ENCODE measurements at places on chromosomes 2 and 18.
A peak's percentile ranks its signal among the peaks of the same experiment; 100 is the strongest.

DNA sequence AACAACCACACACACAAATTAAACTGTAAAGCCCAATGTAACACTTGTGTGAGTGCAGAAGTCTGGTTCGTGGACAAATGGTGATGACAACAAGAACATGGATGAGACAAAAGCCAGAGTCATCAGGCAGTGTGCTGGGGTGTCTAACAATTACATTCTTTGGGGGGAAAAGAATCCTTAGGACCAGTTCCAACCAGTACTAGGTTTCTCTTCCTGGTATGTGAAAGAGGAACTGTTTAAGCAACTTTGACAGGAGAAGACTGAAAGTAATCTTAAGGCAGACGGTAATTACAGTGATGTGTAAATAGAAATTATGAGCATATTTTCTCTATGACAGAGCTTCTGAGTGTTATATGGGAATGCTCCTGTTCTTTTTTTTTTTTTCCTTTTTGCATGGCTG, 133.4 kb downstream of the AFF3 start:
- DNase-seq, result no peak

DNA sequence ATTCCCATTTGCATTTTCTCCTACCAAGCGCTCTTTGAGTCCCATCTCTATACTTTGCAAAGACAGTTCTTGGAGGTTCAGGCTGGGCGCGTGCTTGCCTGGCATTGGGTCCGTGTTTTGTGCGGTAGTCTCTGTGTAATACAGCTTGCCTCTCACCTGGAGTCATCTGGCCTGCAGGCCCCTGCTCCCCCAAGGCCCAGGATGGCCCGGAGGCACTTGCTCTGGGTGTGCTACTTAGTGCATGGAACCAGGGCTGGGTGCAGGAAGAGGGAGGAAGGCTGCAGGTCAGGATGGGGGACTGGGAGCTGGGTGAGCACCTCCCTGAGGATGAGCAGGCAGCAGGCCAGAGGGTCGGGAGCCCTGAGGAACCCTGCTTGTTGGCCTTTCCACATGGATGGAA, 220.9 kb downstream of the LDLRAD4 start:
- DNase-seq, result no peak

DNA sequence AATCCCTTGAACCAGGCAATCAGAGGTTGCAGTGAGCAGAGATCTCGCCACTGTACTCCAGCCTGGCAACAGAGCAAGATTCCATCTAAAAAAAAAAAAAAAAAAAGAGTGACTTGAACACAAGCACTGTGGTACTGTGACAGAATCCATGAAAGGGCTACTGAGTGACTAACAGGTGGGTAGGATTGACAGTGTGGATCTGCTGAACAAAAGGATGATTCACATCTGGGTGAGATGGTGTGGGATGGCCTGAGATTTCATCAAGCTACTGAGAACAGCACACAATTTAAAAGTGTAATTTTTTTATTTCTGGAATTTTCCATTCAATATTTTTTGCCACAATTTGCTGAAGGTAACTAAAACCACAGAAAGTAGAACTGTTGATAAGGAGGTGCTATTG, 13.3 kb upstream of the SP3 start:
- no peak for DNase-seq

- DNase-seq, result no peak
Observed at GRCh38 chr2:11691076-11691660, 21.2 kb upstream of the NTSR2 start.

DNA sequence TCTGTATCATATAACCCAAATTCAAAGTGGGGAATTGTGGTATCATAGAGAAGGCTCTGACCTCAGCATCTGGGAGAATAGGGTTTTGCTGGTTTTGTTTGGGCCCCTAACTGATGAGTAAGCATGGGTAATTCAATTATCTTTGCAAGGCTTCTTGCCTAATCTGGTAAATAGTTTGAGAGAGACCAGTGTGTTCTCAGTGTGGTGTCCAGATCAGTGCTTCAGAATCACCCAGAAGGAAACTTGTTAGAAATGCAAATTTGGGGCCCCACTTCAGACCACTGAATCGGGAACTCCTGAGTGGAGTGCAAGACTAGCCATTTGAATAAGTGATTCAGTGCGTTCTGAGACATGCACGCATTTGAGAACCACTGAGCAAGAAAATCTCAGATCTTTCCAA, 282.7 kb downstream of the EPHA4 start:
- DNase-seq, result no peak

DNA sequence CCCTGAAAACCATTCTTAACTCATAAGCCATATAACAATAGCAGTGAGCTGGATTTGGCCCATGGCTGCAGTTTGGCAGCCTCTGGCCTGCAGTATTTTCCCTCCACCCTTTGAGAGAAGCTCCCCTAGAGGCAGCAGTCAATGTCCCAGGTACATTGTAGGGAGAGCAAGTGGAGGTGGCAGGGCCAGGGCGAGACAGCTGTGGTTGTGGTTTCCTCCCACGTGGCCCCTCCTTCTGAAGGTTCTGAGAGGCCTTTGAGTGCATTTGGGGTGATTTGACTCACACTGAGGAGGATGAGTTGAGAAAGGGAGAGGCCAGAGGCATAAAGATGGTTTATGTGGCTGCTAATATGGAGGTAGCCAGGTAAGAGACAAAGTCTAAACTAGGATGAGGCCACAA, 45.5 kb upstream of the LDAH start:
- peak; percentile 82 for DNase-seq

GRCh38 chr2:30095402-30095801, 51.4 kb upstream of the YPEL5 start:
- no peak for DNase-seq

GRCh38 chr2:168819050-168819715, 16.7 kb downstream of the NOSTRIN start:
- no peak for DNase-seq

DNA sequence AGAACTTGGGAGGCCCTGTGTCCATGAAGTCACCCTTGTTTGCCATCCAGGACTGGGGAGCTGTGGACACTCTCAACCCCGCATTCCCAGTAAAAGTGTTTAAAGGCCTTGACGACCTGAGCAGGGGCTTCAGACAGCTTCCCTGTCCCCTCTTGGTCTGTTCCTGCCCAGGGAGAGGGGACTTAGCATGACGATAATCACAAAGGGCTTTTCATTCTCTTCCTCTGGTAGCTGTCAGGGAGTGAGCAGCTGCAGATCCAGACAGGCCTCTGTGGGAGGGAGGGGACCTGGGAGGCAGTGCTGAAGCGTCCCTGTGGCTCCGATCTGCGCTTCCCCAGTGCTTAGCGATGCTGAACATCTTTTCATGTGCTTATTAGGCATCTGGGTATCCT, 77.8 kb upstream of the HS6ST1 start:
- DNase-seq, result no peak

DNA sequence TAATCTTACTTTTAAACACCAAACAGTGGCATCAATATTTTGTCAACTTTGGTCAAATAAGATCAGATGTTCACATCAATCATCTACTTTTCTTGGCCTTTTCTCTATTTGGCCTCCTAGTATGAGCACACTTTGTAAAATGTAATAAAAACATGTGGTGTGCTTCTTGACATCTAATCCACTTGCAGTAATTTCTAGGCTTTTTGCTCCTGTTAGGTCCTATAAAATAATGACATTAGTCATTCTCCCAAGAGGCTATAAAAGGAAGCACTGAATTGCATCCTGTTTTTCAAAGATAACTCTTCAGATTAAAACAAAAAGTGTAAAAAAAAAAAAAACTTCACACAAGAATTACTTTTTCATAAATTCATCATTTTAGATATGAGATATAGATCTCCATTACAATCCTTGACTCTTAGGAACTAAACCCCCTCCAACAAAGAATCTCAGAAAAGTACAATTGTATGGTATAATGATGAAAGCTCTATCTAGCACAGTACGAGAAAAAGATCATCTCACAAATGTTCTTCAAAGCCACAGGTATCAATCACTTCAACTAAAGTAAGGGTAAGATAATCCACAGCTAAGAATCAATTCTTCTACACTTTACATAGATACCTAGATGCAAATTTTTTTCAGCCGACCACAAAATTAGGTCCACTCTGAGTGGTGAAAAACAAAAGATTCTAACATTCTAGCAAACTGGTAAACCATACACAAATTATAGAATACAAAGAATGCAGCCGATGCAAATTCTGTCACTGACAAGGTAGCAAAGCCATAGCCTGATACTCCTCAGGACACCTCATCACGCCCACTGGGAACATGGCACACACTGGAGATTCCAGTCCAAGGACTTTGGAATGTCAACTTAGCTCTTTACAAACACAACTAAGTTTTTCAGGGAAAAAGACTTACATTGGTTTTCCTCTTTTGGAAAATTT, 2.7 kb downstream of the BCL2 start:
- DNase-seq, result no peak

GRCh38 chr2:169877398-169877797, 50.1 kb downstream of the UBR3 start:
- DNase-seq, result no peak

DNA sequence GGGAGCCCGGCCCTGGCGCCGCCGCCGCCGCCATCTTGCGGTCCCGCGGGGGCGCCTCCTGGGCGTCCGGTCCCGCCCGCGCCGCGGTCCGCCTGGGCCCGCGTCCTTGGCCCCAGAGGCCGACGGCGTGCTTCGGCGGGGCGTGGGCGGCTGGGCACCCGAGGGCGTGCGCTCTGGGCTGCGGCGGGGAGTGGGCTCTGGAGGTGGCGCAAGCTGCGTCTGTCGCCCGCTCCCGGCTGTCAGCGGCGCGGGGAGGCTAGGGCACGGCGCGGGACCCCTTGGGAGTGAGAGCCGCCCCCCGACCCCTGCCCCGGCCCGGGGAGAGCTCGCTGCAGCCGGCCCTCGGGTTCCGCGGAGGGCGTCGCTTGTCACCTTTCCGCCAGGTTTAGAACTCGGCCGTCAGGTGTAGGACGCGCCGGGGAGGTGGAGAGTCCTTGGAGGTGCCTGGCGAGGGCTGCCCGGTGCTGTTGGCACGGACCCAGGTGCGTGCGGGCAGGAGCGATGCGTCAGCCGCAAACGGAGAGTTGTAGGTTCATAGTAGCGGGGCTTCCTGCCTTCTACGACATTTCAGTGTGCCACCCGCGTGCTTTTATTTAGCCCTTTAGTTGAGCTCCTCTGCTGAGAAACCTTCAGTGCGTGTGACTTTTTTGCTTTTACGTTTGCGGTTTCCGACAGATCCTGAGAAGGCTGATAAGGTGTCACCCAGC, 921 bp downstream of the VAPA start:
- DNase-seq, result peak; percentile 83

DNA sequence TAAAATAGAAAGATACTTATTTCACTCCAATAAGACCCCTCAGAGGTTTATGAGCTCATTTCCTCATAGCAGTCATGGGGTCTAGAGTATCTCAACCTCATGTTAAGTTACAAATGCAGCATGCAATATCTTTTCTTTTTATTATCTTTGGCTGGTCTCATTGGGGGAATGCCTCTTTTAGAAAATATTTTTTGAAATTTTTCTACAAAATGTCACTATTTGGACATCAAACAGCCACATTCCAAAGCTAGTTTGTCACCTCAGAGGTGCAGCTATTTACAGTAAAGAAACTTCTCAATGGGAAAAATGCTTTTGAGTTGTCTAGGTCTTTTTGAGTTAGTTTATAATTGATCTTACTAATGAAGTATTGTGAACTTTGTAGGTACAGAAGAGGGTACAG, 370.7 kb upstream of the LRATD1 start:
- DNase-seq, result no peak
